ENCODE measurements at places on chromosomes 11 and 22.

DNA sequence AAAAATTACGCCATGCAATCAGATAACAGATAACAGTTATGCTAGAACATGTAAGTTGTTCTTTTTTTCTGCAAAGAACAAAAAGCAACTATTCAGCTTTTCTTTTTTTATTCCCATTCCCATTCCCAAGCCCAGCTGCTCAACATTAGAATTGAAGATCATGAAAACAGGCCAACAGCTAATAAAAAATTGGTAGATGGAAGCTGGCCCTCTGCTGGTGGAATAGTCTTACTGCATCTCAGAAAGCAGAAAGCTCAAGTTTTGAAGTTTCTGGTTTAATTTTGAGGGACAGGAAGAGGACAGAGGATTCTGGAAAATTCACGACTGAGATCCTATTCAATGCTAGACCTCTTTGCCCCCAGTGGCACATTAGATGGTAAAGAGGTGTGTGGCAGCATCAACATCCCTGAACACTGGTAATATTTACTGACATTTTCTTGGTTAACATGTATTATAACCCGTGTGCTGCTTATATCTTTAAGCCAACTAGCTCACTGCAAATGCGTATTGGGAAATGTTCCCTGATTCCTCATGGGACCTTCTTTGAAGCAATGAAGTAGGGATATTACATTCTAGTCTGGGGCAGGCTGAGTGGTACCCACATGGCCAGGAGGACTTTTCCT is 591.2 kb downstream of the OPCML start:
- DNase-seq: peak; percentile 5

DNA sequence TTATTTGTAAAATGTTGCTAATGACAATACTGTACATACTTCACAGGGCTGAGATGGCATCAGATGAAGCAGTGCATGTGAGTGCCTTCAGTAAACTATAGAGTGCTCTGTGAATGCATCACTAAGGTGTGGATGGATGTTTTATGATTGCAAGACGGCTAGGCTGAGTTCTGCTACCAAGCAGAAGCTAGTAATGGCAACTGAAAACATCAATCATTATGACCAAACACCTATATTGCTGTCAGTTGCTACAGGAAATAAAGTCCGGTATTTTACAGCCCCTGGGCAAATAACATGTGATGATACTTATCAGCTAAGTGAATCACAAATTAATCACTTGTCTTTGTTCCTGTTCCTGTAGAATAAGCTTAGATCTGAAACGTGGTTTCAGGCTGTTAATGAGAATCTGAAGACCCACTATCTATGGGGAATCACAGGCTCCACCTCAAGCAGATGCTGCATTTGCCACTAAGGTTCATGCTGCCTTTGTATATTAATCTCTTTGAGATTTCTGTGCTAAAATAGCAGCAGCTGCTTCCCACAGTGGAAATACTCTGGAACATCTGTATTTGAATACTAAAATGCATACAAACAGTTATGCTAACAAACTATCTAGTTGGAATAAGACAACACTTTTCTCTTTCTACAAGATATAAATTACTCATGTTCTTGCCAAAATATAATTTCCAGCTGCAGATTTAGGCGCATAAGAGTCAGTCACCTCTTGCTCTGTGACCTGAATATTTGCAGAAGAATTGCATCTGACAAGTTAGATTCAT is 254.0 kb upstream of the PITPNB start:
- DNase-seq: no peak

DNA sequence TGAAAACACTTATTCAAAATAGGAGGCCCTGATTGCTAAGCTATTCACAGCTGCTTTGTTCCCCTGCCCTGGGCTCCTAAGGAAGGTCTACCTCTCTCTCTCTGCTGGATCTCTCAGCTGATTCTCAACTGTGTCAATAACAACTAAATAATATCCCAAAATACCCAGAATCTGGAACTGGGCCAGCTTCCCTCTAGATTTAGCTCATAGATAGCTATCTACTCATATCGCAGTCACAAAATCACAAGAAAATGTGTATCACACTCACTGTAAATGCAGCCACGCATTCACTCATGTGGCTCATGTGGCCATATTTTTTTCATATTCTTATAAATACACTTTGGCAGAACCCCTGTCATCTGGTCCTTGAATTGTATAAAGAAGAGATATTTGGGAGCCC is 555.1 kb downstream of the OPCML start:
- no peak for DNase-seq

DNA sequence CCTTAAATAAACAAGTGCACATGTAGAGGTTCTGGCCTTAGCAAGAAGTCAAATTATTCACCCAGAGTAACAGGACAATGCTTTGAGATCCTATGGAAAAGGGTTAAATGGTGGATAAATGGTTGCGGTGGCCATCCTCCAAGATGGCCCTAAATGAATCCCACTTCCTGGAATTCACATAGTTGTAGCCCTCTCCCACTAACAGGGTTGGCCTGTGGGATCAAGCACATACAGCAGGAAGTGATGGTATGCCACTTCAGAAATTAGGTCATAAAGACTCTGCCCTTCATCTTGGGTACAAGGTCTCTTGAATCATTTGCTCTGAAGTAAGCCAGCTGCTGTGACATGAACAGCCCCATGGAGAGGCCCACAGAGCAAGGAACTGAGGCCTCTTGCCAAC is 1.8 kb downstream of the ZNF280B start:
- no peak for DNase-seq

DNA sequence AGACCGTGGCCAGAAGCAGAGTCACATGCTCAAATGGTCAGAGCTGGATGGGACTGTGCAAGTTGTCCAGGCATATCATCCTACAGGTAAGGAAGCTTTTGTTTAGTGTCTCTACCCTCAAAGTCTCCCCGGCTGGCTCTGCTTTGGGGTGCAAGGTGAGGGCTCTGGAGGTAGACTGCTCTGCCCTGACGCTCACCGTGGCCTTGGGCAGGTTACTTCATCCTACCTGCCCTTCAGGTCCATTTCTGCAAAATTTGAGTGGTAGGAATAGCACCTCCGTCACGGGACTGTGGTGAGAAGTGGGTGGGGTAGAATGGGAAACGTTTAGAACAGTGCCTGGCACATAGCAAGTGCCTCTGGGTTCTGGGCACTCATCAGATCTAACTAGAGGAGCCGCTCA is 42.2 kb downstream of the NAT10 start:
- no peak for DNase-seq

DNA sequence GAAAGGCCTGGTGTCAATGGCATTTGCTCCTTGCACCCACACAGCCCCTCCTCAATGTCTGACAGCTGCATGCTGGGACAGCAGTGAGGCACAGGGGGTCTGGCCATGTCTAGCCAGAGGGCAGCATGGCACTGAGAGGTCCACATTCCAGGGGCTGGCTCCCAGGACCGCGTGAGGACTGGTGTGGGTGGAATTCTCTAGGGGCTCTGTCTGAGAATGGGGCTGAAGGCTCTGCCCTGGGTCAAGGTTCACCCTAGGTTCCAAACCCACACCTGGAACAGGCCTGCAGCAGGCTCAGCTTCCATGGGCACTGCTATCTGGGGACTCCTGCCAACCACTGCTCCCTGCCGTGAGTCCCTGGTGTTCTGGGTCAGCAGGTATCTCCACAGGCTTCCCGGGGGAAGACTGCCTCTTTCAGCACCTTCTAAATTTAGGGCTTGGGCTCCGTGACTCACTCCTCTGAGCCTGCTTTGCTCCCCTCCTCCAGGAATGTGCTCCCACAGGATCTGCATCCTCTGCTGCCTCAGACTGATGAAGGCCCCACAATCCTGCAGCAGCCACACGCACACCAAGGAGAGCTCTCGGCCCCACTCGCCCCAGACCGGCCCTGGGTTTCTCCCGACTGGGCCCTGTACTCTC is 4.2 kb downstream of the STARD10 start:
- DNase-seq: no peak

- DNase-seq: no peak
These were observed 2.4 kb upstream of the LRP4 start for GRCh38 chr11:46920755-46921154.

Data from CD4-positive, alpha-beta T cell treated with Interleukin-4 for 1 hour (primary cell).